ENCODE measurements at places on chromosomes 6 and 20.

GRCh38 chr6:134883314-134883713 lies 66.6 kb downstream of the ALDH8A1 start:
- no peak for DNase-seq

GRCh38 chr6:80227545-80228105 lies 121.2 kb downstream of the BCKDHB start:
- no peak for DNase-seq

GRCh38 chr6:140773276-140773675 lies 1359.4 kb upstream of the GJE1 start:
- DNase-seq = no peak

DNA sequence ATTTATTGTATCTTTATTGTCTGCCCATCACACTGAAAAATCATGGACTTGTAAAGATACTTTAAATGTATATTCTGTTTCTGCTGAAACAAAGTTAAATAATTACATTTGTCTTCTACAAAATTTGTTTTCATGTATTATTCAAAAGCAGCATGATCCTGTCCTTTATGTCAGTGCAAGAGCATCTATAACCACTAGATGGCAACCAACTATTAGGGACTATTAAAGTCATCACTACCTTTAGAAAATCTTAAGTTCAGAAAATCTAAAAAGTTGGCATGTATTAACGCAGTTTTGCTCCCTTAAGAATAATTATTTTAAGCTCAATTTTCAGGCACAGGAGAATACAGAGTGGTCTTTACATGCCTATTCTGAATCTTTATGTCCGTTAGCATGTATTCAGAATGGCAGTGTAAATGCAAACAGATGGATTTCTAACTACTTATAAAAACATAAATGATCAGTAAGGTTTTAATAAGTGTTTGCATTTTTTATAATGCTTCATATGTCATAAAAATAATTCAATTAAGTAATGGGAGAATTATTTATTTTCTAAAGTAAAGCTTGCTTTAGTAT lies 17.8 kb downstream of the TMEM30A start:
- peak; percentile 26 for DNase-seq

DNA sequence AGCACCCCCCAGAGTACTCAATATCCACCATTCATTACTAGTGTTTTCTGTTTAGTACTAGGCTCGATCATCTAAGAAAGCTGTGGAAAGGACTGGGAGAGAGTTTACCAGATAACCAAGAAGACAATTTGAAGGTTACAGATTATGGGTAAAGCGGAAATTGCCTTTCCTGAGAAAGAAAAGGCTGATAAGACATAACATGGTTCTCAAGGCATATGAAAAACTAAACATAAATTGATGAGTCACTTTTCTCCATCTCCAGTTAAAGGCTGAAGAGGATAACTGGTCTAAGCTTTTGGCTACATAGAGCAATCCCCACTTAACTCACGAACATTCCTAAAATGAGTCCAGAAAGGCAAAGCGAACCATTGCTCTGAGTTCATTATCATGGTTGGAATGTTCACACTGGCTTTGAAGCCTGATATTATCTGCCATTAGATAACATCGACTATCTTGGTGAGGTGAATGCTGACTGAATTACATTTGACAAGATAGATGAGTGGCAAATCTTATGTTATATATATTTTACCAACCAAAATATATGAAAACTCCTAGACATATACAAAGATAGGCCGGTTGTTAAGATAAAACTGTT lies 65.8 kb downstream of the BTBD9 start:
- DNase-seq = no peak

DNA sequence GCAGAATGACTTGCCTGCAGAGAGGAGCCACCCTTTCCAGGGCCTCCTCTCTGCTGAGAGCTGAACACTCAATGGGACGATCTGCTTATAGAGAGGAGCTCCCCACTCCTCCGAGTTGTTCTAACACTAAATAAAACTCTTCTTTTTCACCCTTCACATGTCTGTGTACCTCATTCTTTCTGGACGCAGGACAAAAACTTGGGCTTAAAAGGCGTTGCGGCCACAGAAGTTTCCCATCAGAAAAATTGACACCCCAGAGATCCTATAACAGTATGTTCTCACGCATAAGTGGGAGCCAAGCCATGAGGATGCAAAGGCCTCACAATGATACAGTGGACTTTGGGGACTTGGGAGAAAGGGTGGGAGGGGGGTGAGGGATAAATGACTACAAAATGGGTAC lies 121.2 kb downstream of the GMPR start:
- DNase-seq = no peak

- no peak for DNase-seq
Observed at GRCh38 chr6:82711971-82712370, 348.4 kb downstream of the TPBG start.

DNA sequence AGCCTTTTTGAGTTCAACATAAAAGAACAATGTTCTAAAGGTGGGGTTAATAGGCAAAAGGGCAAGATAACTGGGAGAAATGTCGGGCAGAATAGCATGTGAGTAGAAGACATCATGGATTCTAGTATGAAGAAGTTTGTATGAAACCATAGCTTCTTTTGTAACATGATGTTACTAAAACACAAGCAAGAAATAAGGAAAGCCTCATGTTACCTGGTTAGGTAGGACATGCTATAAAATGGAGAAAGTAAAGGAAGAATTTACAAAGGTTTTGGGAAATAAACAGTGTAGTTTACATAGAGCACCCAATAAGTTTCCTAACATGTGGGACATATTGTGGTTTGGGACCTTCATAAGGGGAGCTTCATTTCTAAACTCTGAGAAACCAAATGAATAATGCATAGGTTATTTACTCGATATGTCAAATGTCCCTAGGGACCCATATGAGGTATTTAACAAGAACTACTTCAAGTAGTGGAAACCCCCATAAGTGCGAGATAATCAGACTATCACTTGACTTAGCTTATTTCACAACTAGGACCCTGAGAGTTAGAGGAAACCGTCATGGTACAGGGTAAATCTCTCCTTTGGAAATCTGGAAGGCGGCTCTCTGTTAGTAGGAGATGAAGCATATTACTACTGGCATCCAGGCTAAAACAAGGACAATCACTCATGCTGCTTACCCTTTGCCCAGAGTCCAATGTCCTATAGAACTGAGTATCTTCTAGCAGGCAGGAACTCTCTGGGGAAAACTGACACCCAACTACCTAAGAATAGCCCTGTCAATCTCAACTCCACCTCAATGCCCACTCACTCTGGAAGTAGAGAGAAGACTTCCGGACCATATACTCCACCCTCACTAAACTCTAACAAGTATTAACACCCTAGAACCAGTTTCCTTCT lies 57.5 kb downstream of the ILRUN start:
- no peak for DNase-seq

- DNase-seq = no peak
Observed at GRCh38 chr6:19342616-19343015, 494.6 kb upstream of the ID4 start.

- no peak for DNase-seq
Observed at GRCh38 chr6:111777357-111777756, 95.9 kb downstream of the FYN start.

DNA sequence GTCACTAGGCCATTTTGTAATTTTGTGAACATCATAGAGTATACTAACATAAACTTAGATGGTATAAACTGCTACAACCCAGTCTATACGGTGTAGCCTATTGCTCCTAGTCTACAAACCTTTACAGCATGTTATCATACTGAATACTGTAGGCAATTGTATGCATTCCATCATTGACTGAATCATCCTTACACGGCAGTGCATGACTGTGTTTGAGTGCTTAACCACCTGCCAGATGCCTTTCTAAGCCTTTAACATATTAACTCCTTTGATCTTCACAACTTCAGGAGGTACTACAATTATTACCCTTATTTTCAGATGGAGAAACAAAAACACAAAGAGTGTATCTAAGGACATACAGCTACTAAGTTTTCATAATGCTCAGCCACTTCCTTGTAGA lies 14.0 kb downstream of the DPPA5 start:
- no peak for DNase-seq

DNA sequence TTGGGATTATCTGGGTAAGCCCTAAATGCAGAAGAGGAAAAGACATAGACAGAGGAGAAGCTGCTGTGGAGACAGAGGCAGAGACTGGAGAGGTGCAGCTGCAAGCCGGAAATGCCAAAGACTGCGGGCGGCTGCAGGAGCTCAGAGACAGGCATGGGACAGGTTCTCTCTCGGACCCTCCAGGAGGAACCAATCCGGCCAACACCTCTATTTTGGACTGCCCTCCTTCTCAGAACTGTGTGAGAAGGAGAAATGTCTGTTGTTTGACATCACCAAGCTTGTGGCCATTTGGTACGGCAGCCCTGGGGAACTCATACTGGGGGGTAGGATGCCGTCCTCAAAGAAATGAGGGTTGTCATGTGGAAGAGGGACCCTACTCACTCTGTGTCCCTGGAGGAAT lies 95.0 kb downstream of the DHX35 start:
- DNase-seq = no peak

GRCh38 chr6:130840050-130840449 lies 12.8 kb downstream of the SMLR1 start:
- no peak for DNase-seq

- peak; percentile 17 for DNase-seq
Observed at GRCh38 chr6:6810727-6811126, 222.2 kb downstream of the LY86 start.

GRCh38 chr6:85923013-85923430 lies 280.3 kb upstream of the SYNCRIP start:
- peak; percentile 62 for DNase-seq

DNA sequence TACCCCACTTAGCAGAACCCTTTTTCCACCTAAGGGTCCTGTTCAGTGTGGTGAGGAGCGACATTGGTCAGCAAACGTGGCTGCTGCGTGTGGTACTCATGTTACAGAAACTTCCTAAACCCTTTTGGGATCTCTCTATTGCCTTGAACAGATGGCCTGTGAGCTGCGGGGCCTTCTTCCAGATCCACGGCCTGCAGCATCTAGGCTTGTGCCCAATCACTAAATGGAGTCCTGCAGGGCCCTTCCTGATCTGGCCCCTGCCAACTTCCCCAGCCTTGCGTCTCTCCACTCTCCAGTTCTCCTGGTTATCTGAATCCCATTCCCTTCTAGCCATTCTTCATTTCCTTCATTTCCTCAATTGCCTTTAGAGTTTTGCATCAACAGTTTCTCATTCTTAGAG lies 85.6 kb downstream of the PDE7B start:
- DNase-seq = no peak

GRCh38 chr6:169557887-169558286 lies 143.9 kb downstream of the WDR27 start:
- no peak for DNase-seq

GRCh38 chr6:133376743-133377142 lies 135.6 kb downstream of the EYA4 start:
- DNase-seq = no peak

DNA sequence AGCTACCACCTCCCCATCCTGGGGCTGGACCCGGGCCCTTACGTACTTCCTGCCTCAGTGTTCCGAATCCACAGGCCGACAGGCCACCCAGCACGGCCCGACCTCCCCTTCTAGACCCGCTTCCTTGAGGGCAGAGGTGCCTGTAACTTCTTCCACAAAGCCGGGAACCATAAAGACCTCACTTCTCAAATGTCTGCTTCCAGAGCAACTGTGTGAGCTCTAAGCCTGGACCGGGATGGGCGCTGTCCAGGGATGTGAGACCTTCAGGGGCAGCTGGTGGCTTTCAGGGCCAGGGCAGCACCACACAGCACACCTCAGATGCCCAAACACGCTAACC lies 9.3 kb downstream of the SLC2A4RG start:
- no peak for DNase-seq

GRCh38 chr6:118281291-118281690 lies 266.8 kb upstream of the PLN start:
- DNase-seq = no peak

GRCh38 chr20:56778765-56779195 lies 149.7 kb downstream of the TFAP2C start:
- no peak for DNase-seq

- no peak for DNase-seq
Observed at GRCh38 chr6:165059032-165059431, 250.4 kb downstream of the C6orf118 start.

GRCh38 chr6:26550250-26550993 lies 12.3 kb downstream of the HMGN4 start:
- peak; percentile 51 for DNase-seq

DNA sequence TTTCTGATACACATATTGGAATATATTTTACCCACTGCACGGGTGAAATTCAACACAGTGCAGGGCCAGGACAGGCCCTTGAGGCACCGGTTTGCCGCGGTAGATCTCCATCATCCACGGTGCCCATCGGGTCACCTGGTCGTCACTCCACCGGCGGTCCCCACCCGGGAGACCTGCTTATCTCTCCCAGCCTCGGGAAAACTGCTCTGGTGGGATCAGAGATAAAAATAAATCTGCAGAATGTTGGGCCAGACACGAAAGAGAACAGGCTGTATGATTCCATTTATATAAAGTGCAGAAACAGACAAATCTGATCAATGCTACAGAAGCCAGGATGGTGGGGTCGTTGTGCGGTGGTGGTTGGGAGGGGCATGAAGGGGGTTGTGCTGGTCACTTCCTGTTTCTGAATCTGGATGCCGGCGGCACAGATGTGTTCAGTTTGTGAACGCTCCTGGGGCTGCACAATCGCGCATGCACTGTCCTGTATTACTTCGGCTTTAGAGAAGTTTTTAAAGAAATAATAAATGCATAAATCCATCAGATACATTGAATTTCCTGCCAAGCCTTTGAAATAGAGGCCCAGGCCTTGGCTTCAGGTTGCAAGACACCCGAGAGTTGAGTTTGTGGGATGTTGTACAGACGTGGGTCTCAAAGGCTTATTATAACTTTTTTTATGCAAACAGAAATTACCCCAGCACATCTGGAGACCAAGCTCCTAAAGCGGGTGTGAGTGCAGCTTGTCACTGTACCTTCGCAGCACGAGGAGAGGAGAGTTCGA lies 54.3 kb downstream of the ANKRD60 start:
- no peak for DNase-seq

DNA sequence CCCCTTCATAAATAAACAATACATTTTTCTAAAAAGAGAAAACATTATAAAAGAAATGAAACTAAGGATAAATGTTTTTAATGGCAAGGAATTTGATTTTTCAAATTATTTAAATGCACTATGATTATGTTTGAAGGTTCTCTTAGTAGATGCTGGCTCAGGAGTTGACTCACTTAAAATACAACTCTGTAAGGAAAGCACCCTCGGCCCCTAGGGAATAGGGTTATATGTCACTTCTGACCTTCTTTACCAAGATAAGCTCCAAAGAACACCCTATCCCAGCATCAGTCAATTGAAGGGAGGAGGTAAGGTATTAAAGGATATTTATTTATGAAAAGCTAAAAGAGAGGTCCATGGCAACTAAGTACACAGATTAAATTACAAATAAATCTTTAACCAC lies 6.8 kb downstream of the SNAP91 start:
- DNase-seq = no peak

DNA sequence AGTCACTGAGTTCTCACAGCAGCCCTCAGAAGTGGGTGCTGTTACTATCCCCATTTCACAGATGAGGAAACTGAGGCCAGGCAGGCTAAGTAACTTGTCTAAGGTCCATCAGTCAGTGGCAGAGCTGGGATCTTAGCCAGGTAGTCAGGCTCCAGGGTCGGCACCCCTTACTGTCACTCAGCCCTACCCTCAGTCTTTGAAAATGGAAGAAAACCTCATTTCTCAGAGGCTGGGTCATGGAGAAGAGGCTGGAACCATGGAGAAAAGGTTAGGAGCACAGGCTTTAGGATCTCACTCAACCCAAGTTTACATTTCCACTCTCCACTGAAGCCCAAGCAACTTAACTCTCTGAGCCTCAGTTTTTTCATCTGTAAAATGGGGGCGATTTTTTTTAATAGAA lies 116.2 kb upstream of the SIRPG start:
- DNase-seq = no peak
